ENCODE measurements at places on chromosomes 4 and X.

- no peak for DNase-seq
Measured at GRCh38 chr4:139558235-139559088, 2.4 kb upstream of the SETD7 start.

DNA sequence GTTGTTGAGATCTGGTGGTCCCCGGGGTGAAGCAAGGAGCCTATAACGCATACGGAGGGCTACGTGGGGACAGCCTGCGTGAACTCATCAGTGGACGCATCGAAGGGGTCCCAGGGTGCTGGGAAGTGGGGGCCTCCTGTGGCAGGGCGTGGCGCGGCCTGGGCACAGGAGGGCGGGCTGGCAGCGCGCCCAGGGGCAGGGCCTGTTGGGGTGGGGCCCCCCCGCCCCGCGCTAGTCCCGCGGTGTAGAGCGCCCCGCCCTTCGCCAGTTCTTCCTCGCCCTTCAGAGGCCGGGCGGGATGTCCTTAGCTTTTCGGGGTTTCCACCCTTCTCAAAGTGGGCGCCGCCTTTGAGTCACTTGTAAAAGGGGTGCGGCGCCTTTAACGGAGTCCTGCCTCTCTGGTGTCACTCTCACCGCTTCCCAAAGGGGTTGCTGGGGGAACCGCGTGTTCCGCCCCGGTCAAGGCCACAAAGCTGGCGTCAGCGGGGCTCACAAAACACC is 632 bp downstream of the PLP2 start:
- DNase-seq: peak; percentile 78

- no peak for DNase-seq
Measured at GRCh38 chr4:8778291-8778690, 93.3 kb downstream of the HMX1 start.

DNA sequence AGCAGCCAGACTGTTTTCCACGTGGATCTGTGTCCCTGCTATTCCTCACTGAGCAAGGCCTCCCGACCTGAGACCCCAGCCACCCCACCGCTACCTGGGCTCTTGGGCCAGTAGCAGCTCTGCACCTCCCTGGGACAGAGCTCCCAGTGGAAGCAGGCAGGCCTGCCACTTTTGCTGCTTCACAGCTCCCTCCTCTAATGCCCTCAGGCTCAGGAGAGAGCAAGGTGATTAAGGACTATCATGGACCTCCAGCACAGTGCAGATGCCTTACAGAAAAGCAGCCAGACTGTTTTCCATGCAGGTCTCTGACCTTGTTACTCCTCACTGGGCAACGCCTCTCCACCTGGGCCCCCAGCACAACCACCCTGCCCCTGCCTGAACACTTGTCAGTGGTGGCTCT is 37.0 kb downstream of the AWAT2 start:
- no peak for DNase-seq

GRCh38 chrX:9171841-9172463 is 138.0 kb upstream of the FAM9B start:
- DNase-seq: no peak

GRCh38 chr4:18691431-18692200 is 670.1 kb upstream of the LCORL start:
- DNase-seq: no peak

DNA sequence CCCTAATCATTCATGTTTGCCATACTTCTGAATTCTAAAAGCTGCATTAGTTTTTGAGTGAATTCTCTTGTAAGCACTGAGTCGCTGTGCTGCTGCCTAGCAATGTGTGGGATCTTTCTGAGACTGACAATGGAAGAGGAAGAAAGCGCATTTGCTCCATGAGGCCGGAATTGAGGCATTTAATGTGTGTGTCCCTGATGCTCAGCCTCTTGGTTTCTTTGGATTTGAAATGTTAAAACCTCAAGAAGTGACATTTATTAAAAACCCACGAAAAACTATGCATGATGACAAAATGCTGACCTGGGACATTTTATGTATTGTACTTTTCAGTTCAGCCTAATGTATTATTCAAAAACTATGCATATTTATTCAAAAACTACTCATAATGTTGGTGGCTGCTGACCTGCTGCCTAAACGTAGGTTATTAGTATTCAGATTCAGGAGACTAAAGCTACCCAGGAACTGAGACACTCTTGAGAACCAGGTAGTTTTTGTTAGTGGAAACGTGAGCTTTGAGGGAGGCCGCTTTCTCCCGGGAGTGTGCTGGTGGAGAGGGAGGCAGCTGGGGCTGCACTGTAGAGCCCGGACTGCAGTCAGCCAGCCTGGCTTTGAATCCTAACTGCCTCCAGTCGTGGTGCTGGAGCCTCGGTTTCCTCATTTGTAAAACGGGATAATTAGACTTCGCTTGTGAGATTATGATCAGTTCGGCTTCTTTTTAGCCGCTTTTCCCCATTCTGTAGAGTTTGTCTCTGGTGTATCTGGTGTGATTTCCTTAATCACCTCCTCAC is 11.3 kb downstream of the RGS12 start:
- DNase-seq: no peak

- DNase-seq: no peak
Measured at GRCh38 chrX:49166914-49167739, 4.6 kb downstream of the MAGIX start.

GRCh38 chr4:158170691-158171561 is 1.9 kb downstream of the GASK1B start:
- no peak for DNase-seq

DNA sequence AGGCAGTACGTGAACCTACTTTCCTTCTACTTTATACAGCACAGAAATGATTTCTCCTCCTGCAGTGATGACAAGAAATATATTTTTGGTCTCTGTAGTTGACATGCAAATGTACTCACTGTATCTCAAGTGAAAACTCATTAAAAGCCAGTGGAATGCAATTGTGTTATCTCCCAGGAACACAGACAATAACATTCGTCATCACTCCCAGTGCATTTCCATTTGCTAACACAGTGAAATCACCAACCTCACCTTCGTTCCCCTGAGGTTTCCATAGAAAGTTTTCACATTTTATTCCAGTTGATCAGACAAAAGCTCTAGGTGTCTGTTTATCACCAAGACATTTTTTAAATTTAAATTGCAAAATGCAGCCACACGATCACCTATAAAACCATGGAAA is 2.5 kb upstream of the SPANXD start:
- DNase-seq: no peak

GRCh38 chr4:177250056-177250696 is 59.5 kb upstream of the NEIL3 start:
- DNase-seq: no peak

All from NCI-H2081 (cell line).